AG04450 (cell line): ENCODE measurements at places on chromosomes 2 and 18. TPM values are rescaled to one million over a fixed set of nuclear protein-coding genes. Genes with fewer than 3 reads are reported as not detected.

GRCh38 chr2:28277466-28277865 is 115.2 kb upstream of the FOSL2 start:
- no peak for DNase-seq

DNA sequence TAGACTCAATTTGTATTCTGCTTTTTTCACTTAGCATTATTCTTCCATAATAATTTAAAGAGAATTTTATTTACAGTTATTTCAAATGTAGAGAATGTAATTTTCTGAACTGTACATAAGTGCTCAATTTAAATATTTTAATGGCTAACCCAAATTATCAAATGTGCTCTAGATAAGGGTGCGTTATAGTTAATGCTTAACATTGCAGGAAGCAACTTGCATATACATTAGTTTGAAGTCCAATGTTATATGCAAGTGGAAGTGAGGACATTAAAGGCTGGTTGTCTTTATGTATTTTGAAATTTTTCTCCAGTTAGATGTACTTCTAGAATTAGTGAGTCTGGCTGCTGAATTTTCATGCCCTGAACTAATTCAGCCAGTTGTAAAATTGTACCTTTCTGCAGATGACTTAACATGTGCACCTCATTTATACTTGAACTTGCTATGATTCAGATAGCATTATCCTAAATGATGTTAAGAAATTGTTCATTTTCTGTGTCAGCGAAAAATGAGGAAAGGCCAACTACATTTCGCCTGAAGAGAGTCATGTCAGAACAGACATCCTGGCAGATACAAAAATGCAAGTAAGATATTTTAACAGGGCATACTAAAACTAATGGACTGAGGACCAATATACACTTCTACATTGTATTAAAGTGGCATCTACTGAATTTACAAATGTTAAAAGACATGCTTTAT is 59.2 kb upstream of the GAREM1 start:
- DNase-seq: no peak

- no peak for DNase-seq
Measured at GRCh38 chr18:27920836-27921235, 256.1 kb downstream of the CDH2 start.

- no peak for DNase-seq
Measured at GRCh38 chr18:4017480-4017879, 437.6 kb downstream of the DLGAP1 start.

- no peak for DNase-seq
Measured at GRCh38 chr2:70340761-70341476, 39.1 kb upstream of the FAM136A start.

TMEM182 gene
- 3.5 and 3.6 TPM in 2 replicates for polyA plus RNA-seq

- no peak for DNase-seq
Measured at GRCh38 chr2:100527440-100528015, 35.3 kb upstream of the PDCL3 start.

- no peak for DNase-seq
Measured at GRCh38 chr2:235044501-235045271, 92.9 kb downstream of the SH3BP4 start.

HES6 gene
- 2.9 and 3.9 TPM in 2 replicates for polyA plus RNA-seq

DNA sequence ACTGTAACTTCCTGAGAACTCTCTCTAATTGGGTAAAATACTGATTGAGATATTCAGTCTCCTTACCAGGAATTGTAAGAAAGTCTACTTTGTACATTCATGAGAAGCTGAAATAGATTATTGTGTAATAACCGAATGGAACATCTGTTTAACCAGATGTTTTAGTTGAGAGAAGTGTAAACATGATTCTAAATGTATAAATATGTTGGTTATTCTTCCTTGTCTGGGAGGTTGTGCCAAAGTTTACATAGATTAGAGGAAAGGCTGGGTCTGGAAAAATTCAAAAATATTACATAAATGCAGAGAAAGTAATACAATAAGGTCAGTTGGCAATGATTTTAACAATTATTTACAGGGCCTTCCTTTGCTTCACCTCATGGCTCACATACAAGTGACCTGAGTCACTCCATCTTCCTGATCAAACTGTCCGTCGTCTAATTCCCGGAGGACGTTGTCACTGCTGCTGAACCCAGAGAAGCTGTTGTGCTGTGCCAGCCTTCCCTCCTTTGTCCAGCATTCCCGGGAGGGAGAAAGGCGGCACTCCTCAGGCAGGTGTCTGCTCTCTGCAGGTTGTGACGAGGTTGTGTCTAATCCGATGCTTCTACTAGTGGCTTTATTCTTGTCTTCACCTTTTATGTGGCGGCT is 55.9 kb downstream of the MOB4 start:
- peak; percentile 33 for DNase-seq

CDH19 gene
- not detected in 2 replicates for polyA plus RNA-seq

DNA sequence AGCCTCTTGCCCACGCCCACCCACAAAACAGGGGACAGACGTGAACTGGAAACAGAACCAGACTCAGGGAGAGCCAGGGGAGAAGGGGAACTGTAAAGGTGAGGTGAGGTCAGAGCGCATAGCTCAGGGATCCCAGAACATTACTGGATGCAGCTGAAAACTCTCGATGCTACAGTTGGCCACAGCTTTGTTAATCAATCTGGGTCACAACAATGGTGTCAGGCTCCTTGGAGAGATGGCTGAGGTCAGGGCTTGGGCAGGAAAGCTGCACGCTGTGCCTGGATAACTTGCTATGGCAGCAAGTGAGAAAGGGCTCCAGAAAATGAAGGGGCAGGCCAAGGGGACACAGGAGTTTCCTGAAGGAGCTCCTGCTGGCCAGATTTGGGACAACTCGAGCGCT is 263.3 kb downstream of the TFCP2L1 start:
- no peak for DNase-seq

NYAP2 gene
- polyA plus RNA-seq: not detected in 2 replicates
